ENCODE measurements at places on chromosomes 7 and 10.

GRCh38 chr10:16698461-16698860 lies 118.8 kb downstream of the RSU1 start:
- DNase-seq = no peak

DNA sequence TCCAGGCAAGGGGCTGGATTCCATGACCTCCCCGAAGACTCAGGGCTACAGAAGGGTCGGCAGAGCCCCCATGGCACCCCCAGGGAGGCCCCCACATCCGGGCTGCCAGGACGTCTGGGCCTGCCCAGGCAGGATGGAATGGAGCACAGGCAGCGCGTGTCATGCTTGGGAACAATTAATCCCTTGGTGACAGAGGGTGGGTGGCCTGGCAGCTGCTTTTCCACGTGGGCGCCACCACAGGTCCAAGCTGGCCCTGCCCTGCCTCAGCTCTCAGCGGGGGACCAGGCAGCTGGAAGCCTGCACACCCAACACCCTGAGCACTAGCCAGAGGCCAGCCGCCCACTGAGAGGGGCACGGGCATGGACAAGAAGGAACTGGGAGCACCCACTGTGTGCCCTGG lies 11.4 kb downstream of the ELN start:
- DNase-seq = no peak

GRCh38 chr7:20454202-20454601 lies 123.5 kb downstream of the ITGB8 start:
- DNase-seq = no peak

GRCh38 chr10:97858001-97858439 lies 8.4 kb downstream of the GOLGA7B start:
- DNase-seq = no peak

DNA sequence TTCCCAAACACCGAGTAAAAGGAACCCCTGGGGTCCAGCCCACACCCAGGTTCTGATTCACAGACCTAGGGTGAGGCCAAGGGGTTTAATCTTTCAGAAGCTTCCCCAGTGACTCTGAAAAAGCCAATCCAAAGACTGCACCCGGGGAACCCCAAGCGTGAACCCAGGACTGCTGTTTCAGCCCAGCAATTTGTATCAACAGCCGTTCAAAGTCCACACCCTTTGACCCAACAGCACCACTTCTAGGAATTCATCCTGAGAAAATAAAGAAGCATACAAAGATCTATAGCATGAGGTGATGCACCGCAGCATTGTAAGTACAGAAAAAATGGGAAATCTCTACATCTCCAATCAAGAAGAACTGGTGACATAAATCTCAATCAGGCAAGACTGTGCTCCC lies 24.4 kb downstream of the DLG5 start:
- no peak for DNase-seq

GRCh38 chr7:84092207-84092606 lies 102.4 kb downstream of the SEMA3A start:
- no peak for DNase-seq

DNA sequence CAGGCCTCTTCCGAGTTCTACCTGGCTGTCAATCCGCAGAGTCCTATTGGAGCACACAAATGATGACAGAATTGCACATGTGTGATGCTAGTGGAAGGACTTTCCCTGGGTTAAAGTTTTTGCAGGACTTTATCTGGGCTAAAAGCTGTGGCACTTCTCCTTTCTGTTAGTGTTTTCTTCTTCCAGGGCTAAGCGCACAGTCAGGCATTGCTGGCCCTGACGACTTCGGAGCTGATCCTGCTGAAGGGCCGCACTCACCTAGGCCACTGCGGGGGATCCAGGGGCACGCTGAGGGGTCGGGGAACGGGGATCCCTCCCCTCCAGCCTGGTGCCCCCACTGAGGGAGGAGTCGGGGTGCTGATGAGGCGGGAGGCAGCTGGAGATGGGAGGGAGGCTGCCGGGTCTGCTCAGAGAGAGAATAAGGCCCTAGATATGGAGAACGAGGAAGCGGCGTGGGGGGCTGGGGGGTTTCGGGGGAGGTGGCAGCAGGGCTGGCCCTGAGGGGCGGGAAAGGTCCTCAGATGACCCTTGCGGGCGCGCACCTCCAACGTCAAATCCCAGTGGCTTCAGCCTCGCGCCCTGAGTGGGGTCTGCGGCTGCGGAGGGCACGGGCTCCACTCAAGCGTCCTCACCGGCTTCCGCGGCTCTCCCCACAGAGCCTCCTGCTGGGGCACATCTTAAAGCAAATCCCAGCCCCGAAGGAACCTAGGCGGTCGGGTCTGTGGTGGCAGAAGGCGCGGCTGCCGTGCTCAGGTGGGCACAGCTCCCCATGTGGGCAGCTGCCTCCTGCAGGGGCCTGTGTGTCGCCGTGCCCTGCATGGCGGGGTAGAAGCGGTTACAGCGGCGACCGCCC lies 30.9 kb downstream of the AGR3 start:
- no peak for DNase-seq

GRCh38 chr10:48442090-48442808 lies 135.8 kb downstream of the MAPK8 start:
- DNase-seq = no peak

DNA sequence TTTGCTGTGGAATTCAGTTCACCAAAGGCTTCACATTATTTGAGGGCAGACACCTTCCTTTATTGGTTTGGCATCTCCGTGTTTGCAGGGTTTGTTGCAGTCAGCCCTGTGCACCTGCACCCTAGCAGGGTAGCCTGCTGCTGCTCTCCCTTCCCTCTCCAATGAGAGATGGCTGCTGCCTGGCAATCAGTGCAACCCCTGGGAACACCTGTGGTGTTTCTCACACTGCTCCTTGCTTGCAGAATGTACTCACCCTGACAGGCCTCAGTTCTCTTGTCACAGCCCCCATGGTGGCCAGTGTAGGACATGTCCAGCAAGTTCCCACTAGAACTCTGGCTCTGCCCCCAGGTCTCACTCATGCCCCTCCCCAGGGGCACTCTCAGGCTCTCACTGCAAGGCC lies 12.1 kb upstream of the PPIA start:
- no peak for DNase-seq

- no peak for DNase-seq
Observed at GRCh38 chr10:53754596-53755250, 982.1 kb upstream of the MBL2 start.

- no peak for DNase-seq
Observed at GRCh38 chr7:43851805-43852204, 17.5 kb downstream of the MRPS24 start.

DNA sequence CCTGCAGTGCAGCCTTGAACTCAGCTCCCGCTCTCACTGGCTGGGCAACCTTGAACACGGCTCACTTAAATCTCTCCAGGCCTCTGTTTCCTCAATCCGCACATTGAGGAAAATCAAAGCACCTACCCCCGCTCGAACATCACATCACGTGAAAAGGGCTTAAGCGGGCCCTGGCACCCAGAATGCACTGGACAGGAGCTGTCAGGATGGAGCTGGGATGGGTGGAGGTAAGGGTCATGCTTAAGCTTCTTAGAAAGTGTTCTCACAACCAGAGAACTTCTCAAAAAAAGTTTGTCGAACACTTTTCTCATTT lies 55.7 kb upstream of the MGMT start:
- no peak for DNase-seq
